DMS79 (cell line): ENCODE measurements at places on chromosomes 7 and 10.

- no peak for DNase-seq
These were observed 64.3 kb downstream of the HOXA1 start for GRCh38 chr7:27031289-27032172.

DNA sequence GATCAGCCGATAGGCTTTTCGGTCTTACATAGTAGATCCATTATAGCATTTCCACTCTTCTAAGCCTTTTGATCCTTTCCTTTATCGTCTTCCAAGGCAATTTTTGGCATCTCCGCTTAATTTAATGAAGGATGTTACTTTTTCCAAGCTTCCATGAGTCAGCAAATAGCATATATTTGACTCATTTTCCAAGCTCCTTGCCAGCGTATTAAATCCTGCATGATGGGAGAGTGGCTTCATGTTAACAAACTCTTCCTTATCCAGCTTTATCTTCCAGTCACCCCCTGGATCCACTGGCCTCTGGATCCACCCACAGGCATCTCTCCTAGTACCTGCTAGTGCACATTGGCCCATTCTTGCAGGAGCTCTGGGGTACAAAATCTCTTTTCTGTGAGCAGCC lies 13.0 kb downstream of the OR9A2 start:
- no peak for DNase-seq

DNA sequence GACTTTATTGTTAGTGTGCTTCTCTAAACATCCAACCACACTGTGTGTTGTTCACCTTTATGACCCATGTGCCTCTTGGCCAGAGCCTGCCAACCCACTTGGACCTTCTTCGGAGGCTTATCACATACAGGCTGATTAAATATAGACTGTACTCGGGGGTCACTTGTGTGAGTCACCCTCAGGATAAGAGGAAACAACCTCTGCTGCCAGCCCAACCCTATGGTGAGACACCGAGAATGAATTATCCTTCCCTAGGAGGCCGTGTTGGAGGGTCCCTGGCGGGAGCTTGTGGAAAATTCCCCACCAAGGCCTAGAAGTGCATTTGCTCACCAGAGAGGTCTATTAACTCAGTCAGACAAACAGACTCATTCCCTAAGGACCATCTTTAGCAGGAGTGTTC lies 63.0 kb downstream of the FAS start:
- no peak for DNase-seq

DNA sequence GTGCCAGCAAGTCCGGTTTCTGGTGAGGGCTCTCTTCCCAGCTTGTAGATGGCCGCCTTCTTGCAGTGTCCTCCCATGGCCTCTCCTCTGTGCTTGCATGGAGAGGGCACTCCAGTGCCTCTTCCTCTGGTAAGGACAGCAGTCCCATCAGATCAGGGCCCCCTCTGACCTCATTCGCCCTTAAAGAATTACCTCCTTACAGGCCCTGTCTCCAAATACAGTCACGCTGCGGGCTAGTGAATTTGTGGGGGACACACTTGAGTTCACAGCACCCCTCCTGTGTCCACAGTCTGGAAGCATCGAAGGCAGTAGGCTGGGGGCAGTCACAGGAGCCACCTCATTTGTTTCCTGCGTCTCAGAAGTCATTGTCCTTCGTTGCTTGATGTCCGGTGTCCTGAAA lies 54.6 kb downstream of the LHPP start:
- no peak for DNase-seq

DNA sequence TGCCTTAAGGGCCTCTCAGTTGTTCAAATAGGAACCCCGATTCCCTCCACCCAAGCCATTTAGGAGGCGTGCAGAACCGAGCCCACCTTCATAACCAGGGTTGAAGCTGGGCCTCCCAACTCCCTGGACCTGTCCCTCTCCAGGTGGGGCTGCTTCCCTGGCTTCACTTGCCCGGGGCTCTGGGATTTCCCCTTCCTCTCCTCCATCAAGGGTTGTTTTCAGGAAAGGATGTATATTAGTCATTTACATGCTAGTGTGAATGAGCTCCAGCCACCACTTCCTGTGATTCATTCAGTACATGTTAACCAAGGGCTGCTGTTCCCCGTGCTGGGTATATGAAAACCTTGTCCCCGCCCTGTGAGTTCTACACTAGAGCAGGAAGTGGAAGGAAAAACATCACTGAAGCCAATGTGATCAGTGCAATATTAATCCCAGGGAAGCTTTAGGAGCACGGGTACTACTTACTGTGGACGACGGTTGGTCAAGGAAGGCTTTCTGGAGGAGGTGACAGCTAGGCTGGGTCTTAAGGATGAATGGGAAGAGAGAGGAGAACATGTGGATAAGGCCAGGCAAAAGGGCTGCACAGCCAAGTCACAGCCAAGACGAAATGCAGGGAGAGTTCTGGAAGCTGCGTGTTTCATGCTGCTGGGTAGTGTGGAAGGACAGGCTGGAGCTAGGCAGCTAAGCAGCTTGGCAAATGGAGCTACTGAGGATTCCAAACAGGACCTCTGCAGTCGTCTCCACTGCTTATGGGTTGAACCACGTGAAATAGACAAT lies 150.1 kb upstream of the SHH start:
- DNase-seq: no peak

- no peak for DNase-seq
These were observed 26.1 kb upstream of the DNAJB6 start for GRCh38 chr7:157310676-157311185.

DNA sequence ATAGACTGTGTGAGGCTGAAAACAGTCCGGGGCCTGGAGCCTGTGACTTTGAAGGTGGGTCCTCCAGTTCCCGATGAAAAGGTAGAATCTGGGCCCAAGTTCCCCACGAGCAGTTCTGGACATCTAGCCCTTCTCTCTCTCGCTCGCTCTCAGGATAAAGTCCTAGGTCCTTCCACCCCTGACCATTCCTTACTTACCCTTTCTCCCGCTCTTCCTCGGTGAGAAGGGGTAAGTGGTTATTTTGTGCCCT lies 713 bp downstream of the IMMP2L start:
- no peak for DNase-seq

DNA sequence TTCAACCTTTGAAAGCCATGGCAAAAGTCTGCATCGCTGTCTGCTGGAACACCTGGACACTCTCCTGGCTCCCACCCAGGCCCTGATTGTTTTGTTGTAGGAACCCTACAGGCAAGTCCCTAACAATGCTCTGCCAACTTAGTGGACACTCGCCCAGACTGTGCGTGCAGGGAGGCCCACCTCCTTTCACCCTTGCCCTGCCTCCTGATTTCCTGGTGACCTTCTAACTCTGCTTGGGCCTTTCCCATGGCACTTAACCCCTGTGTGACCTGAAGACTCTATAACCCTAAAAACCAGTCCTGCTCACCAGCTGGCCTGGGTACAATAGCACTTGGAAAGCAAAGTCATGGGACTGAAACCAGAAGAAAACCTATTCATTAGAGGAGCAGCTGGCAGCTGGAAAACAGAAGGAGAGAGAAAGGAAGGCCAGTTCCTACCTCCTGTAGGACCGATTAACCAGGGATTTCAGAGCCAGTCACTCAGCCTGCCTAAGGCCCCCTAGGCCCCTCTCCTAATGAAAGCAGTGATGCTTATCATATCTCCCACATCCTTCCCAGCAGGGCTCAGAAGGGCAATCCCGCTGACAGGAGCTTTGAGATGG lies 82.7 kb upstream of the KMT2E start:
- no peak for DNase-seq

DNA sequence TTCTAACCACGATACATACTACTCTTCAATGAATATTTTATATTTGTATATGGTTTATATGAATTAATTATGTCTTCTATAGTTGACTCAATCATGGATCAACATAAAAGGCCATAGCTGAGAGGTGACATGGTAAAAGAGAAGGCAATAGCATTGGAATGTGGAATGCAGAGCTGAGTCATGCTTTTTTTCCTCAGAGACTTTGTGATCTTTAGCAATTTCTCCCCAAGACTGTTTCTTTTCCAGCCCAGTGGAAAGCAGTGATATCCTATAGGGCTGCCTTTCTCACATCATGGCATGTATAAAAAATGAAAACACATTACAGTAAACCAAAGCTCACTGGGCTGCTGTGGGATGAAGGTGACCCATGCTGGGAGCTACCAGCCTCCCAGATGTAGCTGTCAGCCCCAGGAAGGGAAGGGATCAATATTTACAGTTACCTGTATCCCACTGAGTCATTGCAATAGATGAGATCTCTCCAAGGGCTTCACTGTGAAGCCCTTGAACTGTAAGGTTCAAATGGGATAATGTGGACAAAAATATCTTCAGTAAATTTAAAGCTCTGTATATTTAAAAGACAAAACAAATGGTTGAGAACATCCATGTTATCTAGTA lies 30.2 kb downstream of the SLC39A12 start:
- no peak for DNase-seq

DNA sequence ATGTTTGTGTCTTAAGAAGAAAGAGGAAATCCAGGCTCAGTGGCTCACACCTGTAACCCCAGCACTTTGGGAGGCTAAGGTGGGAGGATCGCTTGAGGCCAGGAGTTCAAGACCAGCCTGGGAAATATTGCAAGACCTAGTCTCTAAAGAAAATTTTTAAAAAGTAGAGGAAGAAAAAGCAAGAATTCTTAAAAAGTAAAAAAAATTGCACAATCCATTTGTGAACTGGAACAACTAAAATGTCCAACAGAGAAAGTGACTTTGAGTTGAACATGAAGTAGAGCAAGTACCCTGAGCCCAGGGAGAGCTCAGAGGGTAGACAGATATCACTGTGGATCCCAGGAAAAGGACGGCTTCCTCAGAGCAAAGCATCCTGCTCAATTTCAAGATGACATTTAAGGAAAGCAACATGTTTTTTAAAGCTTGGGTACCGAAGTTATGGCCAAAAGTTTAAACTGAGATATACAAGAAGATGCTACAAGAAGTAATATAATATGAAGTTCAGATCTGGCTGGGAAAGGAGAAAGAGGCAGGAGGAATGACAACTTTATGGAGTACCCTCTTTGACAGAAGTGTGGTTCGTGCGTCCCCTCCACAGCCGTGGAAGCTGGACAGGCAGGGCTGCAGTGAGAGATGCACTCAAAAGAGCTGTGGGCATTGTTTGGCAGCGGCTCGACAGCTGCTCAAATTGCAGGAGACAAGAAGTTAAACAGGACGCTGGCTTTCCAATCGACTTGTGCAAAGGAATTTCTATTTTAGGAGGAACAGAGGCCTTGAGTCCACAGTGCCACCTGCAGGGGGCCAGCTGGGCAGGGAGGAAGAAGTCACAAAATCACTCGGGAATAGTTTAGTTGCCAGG lies 201.3 kb downstream of the JCAD start:
- DNase-seq: no peak

- DNase-seq: no peak
These were observed 12.3 kb downstream of the KLF14 start for GRCh38 chr7:130721486-130722277.

DNA sequence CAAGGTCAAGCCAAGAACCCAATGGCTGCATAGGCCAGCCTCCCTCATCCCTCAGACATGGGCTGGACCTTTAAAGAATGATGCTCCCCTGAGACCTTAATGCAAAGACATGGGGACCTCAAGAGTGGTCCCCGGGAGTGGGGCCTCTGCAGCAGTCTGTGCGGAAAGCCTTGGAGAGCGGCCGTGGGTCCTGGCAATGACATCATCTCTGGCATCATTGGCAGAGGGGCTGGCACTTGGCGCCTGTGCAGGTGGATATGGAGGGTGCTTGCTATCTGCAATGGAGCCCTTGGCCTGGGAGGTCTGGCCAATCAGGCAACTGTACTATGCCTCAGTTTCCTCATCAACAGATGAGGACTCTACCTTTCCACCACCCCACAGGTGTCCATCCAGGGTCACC lies 365.5 kb upstream of the MKI67 start:
- DNase-seq: no peak

- DNase-seq: no peak
These were observed 13.6 kb downstream of the GPRIN2 start for GRCh38 chr10:46542567-46543465.

DNA sequence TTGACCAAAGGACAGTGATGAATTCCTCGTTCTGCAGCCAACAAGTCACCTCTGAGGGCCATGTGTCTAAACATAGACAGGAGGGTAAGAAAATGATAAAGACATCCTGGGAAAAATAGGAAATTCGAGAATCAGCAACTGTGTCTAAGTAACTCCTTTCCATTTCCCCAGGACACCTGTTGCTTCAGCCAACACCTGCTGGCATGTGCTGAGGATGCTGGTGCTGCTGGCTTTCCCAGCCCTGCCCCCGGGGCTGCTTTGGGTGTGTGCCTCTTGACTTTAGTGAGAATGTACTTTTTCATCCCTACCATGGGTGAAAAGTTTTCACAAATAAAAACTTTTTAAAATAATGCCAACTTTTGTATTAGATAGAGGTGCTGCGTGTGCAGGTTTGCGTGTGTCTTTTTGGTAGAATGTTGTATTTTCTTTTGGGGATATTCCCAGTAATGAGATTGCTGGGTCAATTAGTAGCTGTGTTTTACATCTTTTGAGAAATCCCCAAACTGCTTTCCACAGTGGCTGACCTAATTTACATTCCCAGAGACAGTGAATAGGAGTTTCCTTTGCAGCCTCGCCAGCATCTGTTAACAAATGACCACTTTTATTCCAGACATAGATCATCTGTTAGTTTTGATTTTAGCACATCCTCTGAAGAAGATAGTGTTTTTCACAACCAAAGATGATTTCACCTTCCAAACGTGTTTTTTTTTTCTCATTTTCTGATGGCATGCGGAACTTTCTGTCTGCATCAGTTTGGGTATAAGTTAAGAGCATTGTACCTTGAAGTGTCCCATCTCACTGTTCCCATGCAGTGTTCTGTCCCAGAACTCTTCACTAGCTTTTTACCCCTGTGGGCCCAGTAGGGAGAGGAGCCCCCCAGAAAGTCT lies 104.2 kb upstream of the ACBD5 start:
- no peak for DNase-seq

- DNase-seq: peak; percentile 76
These were observed 85.2 kb downstream of the HGF start for GRCh38 chr7:81684514-81685269.
